ENCODE measurements at places on chromosomes 5 and 9. TPM values are rescaled to one million over a fixed set of nuclear protein-coding genes. Genes with fewer than 3 reads are reported as not detected.

The TAF1L gene
- not detected for total RNA-seq

The ZBTB26 gene
- 2.1 TPM for total RNA-seq

The SMIM23 gene
- not detected for total RNA-seq

The WDR38 gene
- not detected for total RNA-seq

The CARD9 gene
- 0.34 TPM for total RNA-seq

The PCDHB4 gene
- total RNA-seq = 1.00 TPM

The GPR150 gene
- 0.29 TPM for total RNA-seq

The SPEF2 gene
- total RNA-seq = 0.46 TPM

The NTRK2 gene
- total RNA-seq = 7.3 TPM

The SPAAR gene
- 4.4 TPM for total RNA-seq

The FAXDC2 gene
- 7.9 TPM for total RNA-seq

The GFI1B gene
- total RNA-seq = not detected

The FGF10 gene
- total RNA-seq = 0.23 TPM

The ADAMTS19 gene
- total RNA-seq = 0.41 TPM

The GARIN3 gene
- not detected for total RNA-seq

The SPINK6 gene
- total RNA-seq = not detected

The PCDHA3 gene
- not detected for total RNA-seq

The DUSP1 gene
- 982 TPM for total RNA-seq

The SUB1 gene
- 82.6 TPM for total RNA-seq

The ATP6V0E1 gene
- 154 TPM for total RNA-seq

The ACOT12 gene
- 0.53 TPM for total RNA-seq

The PCDHGA4 gene
- 1.6 TPM for total RNA-seq

The C1QTNF2 gene
- total RNA-seq = 0.65 TPM

The PALM2AKAP2 gene
- 0.91 TPM for total RNA-seq

Measured in gastrocnemius medialis (tissue), 4 donors.